Hippocampal formation (tissue), 2 donors: ENCODE measurements at places on chromosomes 12 and 14.

- DNase-seq = no peak
These were observed 62.1 kb downstream of the TNFAIP2 start for GRCh38 chr14:103185051-103186029.

- no peak for DNase-seq
These were observed 1.7 kb upstream of the DUSP6 start for GRCh38 chr12:89353823-89354611.

DNA sequence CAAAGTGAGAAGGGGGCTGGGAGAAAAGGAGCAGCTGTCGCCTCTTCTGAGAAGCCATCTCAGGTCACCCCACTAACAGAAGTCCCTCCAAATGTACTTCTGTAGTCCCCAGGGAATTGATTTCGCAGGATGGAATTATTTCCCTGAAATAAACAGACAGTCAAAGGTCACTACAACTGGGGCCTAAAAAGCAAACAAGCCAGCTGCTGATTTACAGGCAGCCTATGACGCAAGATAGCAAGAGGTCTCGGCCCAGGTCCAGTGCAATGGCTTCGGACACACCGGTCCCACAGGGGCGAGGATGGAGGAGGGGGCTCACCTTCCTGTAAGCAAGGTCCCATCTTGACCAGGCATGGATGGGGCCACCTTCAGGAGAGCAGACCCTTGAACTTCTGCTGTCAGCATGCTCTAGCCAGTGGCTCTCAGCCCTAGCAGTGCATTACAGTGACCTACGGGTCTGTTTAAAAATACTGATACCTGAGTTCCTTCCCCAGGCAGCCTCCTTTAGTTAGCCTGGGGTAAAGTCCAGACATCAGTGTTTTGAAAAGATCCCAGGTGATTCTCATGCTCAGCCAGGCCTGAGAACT is 18.1 kb downstream of the NUAK1 start:
- DNase-seq = no peak

DNA sequence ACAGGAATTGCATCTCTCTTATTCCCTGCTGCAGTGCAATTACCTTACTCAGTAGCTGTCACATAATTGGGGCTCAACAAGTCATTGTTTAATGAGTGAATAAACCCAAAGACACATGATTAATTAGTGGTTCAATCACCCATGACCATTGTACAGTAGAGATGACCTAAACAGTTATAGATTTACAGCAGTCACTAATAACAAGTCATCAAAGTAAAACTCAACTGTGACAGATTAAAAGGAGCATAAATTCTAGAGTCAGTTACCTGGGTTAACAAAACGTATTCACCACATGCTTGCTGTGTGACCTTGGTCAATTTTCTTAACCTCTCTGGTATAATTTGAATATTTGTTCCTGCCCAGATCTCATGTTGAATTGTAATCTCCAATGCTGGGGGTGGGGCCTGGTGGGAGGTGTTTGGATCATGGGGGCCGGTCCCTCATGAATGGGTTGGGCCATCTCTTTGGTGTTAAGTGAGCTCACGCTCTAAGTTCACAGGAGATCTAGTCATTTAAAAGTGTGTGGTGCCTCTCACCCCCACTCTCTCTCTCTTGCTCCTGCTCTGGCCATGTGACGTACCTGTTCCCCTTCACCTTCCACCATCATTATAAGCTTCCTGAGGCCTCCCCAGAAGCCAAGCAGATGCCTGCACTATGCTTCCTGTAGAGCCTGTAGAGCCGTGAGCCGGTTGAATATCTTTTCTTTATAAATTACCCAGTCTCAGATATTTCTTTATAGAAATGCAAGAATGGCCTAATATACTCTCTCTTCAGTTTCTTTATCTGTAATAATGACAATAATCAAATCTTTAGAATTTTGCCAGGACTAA is 141.9 kb upstream of the PLEKHG7 start:
- no peak for DNase-seq

DNA sequence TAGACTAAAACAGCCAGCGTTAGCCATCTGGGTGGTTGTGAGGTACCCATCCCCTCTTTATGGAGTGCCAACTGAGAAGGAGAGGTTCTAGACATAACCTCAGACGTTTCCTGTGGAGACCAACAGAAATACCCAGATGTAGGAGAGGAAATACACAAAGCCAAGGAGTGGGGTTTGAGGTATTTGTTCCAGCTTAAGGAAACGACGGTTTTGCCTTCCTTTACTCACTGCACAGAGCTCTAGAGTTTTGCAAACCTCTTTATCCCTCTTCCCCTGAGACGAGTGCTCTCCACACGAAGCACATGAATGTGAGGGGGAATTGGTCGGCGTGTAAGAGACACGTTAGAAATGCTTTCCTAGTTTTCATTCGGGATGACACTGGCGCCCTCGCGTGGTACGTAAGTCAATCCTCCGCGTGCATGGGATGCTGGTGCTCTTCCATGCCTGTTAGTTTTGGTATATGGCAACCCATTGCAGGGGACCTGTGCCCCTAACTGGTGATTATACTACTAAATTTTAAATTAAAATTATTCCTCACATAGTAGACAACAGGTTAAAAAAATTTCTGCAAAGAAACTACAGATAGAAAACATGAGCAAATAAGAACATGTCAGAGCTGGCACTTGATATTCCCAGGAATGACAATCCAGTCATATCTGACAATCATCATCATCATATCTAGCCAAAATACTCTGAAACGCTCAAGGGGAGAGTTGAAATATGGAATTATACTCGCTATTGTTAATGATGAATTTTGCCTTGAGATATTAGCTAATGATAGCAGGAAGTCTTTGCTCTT is 121.7 kb downstream of the PPM1H start:
- peak; percentile 43 for DNase-seq

DNA sequence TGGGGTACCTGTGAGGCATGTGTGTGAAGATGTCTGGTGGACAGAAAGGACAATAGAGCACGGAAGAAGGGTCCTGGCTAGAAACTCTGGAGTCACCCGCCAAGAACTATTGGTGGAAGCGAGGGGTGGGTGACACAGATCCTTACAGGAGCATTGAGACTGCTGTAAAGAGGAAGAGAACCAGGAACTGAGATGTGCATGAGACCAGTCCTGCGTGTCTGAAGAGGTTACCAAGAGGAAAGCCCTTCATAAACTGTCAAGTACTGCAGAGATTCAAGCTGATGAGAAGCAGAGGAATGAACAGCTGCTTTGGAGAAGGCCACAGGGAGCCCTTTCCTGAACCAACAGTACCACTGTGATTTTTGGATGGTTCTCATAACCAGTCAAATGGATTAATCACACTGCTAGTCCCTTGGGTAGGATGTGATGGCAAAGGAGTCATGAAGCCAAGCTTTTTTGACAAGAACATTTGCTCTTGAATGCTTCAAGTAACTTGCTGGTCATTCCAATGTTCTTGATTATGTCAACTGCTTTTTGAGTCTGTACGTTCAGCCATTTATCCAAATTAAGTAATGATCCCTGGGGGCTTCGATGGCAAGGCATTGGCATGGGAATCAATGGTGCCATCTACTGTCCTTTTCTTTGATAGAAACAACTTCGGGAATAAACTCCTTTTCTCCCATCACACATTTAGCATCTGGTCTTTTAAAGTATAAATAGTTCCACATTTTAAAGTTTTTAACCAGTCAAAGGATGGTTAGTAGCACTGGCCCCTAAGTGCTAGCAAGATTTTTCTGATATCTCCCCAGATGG is 42.9 kb downstream of the GPR135 start:
- DNase-seq = no peak

DNA sequence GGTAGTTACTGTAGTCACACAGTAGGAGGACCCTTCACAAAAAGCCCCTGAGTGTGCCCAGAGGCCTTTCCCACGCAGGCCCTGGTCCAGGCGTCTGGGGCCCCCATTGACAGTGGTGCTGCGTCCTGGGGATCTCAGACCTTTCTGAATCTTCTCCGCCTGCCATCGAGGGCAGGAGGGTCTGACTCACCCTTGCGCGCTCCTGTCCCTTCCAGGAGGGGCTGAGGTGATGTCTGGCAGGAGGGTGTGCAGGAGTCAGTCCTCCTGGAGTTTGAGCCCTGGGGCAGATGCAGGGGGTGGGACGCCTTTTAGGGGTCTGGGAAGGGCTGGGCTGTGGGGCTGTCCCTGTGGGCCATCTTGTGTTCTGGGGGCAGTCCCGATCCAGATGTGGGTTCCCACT is 386.8 kb downstream of the TMEM121 start:
- no peak for DNase-seq

GRCh38 chr14:94180655-94181271 is 6.6 kb downstream of the PPP4R4 start:
- DNase-seq = no peak

GRCh38 chr14:68969278-68970033 is 9.6 kb downstream of the ACTN1 start:
- no peak for DNase-seq
